ENCODE measurements at places on chromosomes 16 and 17.

DNA sequence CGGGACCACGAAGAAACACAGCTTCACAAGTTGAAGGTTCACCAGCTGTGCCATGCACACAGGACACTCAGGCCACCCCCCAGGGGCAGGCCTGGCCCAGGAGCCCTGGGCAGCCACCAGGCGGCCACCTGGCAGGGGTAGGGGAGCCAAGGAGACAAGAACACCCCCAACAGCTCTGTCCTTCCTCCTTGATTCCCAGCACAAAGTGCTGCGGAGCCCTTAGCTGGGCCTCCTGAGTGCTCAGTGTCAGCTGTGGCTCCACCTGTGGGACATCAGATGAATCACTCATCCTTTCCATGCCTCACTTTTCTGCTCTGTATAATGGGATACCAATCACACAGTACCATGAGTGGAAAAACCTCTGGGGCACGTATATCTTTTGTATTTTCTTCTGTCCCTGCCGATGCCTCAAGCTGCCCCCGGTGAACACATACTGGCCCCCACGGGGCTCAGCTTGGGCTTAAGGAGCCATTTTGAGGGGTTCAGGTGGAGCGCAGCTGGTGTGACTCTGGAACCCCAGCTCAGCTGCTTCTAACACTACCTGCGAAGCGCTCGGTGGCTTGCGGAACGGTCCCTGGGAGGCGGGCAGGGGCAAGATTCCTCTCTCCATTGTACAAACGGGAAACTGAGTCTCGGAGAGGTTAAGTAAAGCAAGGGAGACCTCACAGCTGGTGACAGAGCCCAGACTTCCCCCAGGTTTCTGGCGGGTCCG is 12.0 kb downstream of the GALK1 start:
- DNase-seq, result no peak

DNA sequence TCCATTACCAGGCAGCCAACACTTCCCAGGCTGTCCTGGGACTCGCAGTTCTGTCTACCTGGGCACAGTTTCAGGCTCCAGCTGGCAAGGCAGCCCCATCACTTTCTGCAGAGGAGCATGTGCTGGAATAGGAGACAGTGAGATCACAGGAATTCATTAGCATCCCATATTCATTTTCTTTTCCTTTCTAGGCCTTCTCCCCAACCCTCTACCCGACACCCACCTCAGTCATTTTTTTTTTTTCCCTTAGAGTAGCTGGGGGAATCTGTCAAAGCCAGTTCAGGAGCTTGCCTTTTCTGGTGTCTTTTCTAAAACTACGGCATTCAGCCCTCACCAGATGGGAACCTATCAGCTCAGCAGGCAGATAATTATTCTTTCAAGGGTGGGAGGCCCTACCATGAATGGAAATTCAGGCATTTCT is 42.4 kb upstream of the FBXO47 start:
- DNase-seq, result no peak

- DNase-seq, result no peak
These were observed 3.9 kb downstream of the CNGB1 start for GRCh38 chr16:57966986-57967385.

- DNase-seq, result no peak
These were observed at the start of gene SOST for GRCh38 chr17:43758497-43759174. TSS of gene SOST (minus strand) at chr17:43758791. CDS start at chr17:43758741, 50 bp downstream.

- DNase-seq, result no peak
These were observed 34.7 kb upstream of the ABCA6 start for GRCh38 chr17:69176457-69176795.
